HCEC 1CT (cell line): ENCODE measurements at places on chromosomes 16 and 17.

GRCh38 chr16:2056681-2057407 lies 9.1 kb downstream of the TSC2 start:
- DNase-seq: no peak

- no peak for DNase-seq
These were observed 17.8 kb downstream of the LUC7L3 start for GRCh38 chr17:50737118-50737698.

DNA sequence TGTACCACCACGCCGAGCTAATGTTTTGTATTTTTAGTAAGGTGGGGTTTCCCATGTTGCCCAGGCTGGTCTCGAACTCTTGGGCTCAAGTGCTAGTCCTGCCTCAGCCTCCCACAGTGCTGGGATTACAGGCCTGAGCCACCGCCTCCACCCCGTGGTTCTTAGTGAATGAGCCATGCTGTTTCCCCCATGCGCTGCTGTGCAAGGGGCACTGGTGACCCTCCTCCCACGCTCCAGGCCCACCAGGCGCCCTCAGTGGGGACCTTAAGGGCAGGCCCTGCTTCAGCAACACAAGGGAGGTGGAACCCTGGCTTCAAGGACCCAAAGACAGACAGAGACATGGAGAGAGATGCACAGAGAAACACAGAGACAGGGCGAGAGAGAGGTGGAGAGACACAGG lies 15.4 kb upstream of the NUDT16L1 start:
- DNase-seq: no peak

- DNase-seq: peak; percentile 42
These were observed 11.5 kb downstream of the EPOP start for GRCh38 chr17:38663125-38663751.

- DNase-seq: no peak
These were observed 3.9 kb downstream of the PYCR1 start for GRCh38 chr17:81933178-81933699.

DNA sequence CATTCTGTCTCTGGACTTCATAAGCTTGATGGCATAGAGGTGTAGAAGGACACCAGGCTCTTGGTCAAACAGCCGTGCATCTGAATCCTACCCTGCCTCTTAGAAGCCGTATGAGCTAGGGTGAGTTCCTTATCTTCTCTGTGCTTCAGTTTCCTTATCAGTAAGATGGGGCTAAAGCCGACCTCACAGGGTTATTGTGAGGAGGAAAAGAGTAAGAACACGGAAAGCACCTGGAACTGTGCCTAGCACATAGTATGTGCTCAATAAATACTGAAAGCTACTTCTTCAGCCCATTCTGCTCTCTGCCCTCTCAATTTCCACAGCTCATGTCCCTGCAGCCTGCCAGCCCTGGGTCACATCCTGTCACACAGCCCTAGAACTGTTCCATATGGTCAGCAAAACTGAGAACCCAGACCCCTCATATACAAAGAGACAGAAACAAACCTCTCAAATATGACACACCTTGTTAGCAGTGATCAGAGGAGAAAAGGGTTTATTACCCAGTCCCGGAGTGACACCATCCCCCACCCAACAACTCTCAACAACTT lies 17.0 kb upstream of the UBTF start:
- DNase-seq: no peak
